HS-27A (cell line): ENCODE measurements at places on chromosomes 12 and 14.
A peak's percentile ranks its signal among the peaks of the same experiment; 100 is the strongest.

DNA sequence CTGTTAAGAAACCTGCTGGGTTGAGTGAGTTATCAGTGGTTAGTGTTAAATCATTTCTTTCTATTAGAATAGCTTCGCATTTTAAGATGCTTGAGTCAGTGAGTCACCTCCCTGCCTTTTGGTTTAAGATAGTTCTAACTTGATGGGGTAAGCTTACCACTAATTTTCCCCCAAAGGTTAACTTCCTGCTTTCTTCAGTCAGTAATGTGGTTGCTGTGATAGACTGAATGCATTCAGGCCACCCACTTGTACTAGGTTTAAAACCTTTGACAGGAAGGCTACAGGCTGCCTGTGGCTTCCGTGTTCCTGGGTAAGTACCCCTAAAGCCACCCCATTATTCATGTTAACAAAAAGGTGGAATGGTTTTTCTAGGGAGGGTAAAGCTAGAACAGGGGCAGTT, 25.3 kb downstream of the CLEC2A start:
- no peak for DNase-seq

GRCh38 chr14:38039496-38039895, 168.2 kb upstream of the SSTR1 start:
- DNase-seq, result no peak

DNA sequence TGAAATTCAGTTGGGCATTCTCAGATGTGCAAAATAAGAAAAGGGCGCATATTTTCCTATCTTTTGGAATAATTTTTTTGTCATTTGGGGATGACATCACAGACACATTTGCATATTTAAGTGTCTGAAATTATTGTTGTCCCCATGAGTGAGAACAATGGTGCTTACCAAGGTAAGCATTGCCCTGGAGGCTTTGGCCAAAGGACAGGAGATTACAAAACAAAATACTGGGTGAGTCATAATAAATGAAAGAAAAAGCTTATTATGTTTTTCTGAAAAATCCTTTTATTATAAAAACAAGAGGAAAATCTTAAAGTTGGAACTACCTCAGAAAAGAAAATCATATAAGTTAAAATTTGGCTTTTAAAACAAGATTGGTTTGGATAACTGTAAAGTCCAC, 254.9 kb downstream of the BTG1 start:
- DNase-seq, result no peak

- no peak for DNase-seq
Observed at GRCh38 chr14:77037215-77037937, 8.9 kb upstream of the IRF2BPL start.

DNA sequence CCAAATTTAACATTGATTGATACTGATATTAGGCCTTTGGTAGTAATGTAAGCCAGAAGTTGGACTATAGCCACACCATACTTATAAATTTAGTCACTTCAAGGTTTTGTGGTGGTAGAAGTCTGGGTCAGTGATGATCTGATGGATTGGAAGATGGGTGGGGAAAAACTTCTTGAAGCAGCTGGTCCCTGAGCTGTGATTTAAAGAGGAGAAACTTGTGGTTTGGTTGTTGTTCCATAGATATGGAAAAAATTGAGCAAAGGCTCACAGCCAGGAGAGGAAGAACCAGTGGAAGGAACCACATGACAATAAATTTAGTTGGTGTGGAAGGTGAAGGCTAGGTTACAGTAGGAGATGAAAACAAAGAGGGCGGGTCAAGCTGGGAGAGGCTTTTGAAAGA, 26.1 kb downstream of the PTHLH start:
- DNase-seq, result no peak

DNA sequence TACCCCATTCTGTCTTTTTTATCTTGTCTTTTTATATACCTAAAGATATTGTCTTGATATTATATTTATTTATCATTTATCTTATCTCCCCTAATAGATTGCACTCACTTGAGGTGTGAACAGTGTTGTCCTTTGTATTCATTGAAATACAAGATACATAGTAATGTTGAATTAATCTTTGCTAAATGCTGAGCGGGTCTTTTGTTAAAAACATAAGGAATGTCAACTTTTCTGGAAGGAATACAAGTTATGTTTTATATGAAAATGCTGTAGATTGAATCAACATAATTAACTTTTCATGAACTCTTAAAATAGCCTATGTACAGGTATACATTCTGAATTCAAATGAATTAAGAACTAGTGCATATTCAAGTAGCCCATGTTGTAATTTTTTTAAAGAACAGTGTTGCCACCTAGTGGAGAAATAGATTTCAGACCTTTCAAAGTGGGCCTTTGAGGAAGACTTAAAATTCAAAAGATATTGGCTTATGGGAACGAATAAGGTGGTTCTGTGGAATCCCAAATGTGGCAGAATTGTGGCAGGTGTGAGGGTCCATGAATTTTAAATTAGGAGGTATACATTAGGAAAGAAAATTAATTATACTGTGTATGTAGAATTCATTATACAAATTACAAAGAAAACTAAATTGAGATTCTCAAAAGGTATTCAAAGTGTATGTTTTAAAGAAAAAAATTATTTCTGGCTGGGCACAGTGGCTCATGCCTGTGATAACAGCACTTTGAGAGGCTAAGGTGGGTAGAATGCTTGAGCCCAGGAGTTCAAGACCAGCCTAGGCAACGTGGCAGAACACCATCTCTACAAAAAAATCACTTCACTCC, 19.1 kb downstream of the BBOF1 start:
- DNase-seq, result no peak

DNA sequence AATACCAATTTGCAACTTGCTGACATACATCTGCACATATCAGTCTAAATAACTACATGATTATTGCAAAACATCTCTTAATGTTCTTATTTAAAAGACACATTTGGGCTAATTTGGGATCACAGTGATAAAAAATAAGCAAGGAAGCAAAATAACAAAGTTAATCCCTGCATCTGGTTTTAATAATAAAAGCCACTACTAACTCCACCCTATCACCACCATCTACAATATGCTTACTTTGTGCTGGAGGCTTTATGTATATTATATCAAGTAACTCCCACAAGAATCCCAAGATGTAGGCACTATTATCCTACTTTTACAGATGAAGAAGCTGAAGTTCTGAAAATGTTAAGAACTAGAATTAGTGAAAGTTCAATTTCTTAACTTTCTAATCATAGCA, 45.7 kb downstream of the TAOK3 start:
- no peak for DNase-seq

DNA sequence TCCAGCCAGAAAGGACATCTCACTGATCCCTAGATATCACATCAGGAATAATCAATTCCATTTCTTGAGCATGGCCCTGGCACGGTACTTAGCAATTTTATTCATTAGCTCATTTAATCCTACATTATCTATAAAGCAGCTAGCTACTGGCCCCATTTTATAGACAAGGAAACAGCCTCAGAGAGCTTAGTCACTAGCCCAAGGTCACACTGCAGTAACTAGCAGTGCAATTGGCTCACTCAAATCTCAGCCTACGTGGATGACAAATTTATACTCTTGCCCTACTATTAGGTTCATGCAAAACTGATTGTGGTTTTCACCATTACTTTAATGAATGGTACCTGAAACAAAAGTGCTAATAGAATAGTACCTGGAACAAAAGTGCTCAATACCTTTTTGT, 41.7 kb downstream of the NUAK1 start:
- DNase-seq, result no peak

- DNase-seq, result no peak
Observed at GRCh38 chr14:32977913-32978312, 39.2 kb downstream of the NPAS3 start.

GRCh38 chr12:24780697-24781368, 168.1 kb downstream of the BCAT1 start:
- no peak for DNase-seq

- no peak for DNase-seq
Observed at GRCh38 chr14:72434856-72435255, 459.0 kb downstream of the DPF3 start.

- DNase-seq, result no peak
Observed at GRCh38 chr14:34872822-34873588, 2.2 kb downstream of the BAZ1A start.

DNA sequence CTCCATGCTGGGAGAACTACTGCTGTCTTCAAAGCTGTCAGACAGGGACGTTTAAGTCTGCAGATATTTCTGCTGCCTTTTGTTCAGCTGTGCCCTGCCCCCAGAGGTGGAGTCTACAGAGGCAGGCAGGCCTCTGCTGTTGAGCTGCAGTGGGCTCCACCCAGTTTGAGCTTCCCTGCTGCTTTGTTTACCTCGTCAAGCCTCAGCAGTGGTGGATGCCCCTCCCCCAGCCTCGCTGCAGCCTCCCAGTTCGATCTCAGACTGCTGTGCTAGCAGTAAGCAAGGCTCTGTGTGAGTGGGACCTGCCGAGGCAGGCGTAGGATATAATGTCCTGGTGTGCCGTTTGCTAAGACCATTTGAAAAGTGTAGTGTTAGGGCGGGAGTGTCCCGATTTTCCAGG, 31.4 kb upstream of the RFX4 start:
- DNase-seq, result no peak

- DNase-seq, result no peak
Observed at GRCh38 chr12:63321373-63321772, 170.4 kb upstream of the AVPR1A start.

GRCh38 chr12:53217051-53217930, 10.2 kb upstream of the ITGB7 start:
- no peak for DNase-seq

GRCh38 chr12:62214846-62215245, 45.4 kb upstream of the USP15 start:
- DNase-seq, result no peak

GRCh38 chr12:61993734-61994345, 266.4 kb upstream of the USP15 start:
- DNase-seq, result peak; percentile 11

DNA sequence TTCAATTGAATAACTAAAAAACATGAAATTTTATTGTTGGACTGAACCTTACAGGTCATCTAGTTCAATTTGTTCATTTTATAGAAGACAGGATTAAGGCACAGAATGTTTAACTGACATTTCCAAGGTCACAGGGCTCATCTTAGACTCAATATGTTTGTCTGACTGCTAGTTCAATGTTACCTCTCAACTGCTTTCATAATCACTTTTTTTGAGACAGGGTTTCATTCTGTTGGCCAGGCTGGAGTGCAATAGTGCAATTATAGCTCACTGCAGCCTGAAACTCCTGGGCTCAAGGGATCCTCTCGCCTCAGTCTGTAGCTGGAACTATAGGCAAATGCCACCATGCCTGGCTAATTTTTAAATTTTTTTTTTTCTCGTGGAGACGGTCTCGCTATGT, 24.4 kb upstream of the ITGA5 start:
- no peak for DNase-seq

DNA sequence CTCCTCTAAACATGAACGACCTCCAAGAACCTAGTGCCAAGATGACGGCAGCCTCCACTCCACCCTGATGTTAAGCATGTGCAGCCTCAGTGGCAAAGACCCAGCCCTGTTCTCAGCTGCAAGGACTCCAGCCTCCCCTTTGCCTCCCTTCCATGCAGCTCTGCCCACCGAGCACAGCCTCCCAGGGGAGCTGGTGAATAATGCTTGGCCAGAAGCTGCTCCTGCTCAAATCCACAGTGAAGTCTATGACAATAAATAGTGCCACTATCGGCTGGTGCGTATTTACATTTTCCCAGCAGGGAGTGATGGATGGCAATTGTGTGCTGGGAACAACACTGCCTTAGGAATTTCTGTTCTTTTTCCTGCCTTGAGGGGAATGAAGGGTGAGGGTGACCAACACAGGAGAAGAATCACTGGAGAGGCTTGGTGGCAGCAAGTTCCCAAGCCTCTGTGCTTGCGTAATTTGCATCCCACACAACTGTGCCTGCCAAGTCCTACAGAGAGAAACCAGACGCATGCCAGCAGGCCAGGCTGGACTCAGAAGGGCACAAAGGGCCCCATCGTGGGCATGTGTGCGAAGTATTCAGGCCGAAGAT, 29.9 kb upstream of the TC2N start:
- DNase-seq, result no peak

GRCh38 chr12:32891526-32891925, 5.1 kb downstream of the PKP2 start:
- DNase-seq, result no peak

DNA sequence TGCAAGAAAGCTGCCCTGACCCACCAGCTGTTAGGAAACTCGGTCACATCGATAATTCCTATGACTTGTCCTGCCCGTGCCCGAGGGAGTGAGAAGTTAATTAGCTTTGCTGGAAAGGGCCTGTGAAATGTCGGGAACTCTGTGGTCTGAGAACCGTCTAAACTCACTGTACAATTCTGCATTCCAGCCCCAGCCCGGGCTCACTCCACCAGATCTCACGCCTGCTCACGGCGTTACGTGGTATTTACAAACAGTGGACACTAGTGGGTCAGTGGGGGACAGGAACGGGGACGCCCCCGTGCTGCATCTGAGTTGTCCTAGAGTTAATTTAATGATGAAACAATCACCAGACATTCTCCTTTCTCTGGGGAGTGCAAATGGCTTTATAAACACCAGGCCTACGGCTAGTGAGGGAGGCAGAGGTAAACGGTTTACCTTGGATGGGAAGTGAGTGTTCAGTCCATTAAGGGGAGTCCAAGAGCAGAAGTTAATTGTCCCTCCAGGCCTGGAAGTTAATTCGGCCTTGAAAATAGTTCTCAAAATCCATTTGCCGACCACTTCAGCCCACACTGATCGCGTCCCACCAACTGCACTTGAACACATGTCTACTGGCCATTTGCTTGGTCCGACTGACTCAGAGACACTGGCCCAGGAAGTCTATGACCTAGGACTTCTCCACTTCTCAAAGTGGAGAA, 93.5 kb upstream of the MED13L start:
- DNase-seq, result no peak

DNA sequence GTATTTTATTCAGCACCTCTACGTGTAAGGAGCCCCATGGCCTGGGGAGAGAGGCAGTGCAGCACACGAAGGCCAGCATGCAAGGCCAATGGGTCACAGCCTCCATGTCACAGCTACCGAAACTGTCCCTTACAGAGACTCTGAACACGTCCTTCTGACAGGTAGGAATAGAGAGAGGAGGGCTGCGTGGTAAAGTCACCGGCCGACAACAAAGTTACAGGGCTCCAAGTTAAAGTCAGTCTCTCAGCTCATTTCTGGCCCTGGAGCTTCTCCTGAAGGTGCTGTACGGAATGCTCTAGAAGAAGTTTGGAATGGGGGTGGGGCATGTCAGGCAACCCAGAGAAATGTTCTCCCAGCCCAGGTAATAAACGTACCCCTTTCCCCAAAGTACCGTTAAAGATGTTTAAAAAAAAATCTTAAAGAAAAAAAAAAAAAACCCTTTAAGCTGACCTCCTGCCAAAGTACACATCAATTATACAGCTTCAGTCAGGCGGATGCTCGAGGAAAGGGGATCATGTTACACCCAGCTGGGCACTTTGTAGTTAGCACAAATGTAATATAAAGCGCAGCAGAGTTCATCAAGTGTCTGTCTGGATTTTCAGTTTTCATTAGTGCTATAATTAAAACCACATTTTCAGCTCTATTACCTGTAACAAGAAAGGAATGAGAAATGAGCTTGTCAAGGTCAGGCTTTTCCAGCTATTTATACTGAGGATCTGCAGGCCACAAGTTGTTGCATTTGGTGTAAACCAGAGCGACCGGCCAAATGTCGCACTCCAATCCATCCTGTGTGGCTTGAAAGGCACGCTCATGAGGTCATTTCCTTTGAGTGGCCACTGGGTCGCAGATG, 53.3 kb upstream of the CDKN3 start:
- DNase-seq, result no peak

GRCh38 chr12:131983554-131983953, 33.8 kb downstream of the EP400 start:
- no peak for DNase-seq

GRCh38 chr12:15982471-15982870, 71.3 kb downstream of the DERA start:
- DNase-seq, result peak; percentile 49

GRCh38 chr12:111155521-111155920, 213.4 kb downstream of the PHETA1 start:
- no peak for DNase-seq
